ENCODE measurements at places on chromosomes 13 and 19. TPM values are rescaled to one million over a fixed set of nuclear protein-coding genes. Genes with fewer than 3 reads are reported as not detected.

Gene TMEM190
- not detected for total RNA-seq

Gene VSTM1
- not detected for total RNA-seq

Gene FCAR
- not detected for total RNA-seq

Gene KLK2
- total RNA-seq: not detected

Gene CD209
- not detected for total RNA-seq

Gene KLK14
- not detected for total RNA-seq

Gene EPS8L1
- 112 TPM for total RNA-seq
